ENCODE measurements at places on chromosomes 13 and 19. TPM values are rescaled to one million over a fixed set of nuclear protein-coding genes. Genes with fewer than 3 reads are reported as not detected.

CYP2A6 gene
- total RNA-seq, result 1.9 TPM

LRRC8E gene
- 4.1 TPM for total RNA-seq

LILRB5 gene
- total RNA-seq, result 6.5 TPM

KLK4 gene
- total RNA-seq, result not detected

DNA sequence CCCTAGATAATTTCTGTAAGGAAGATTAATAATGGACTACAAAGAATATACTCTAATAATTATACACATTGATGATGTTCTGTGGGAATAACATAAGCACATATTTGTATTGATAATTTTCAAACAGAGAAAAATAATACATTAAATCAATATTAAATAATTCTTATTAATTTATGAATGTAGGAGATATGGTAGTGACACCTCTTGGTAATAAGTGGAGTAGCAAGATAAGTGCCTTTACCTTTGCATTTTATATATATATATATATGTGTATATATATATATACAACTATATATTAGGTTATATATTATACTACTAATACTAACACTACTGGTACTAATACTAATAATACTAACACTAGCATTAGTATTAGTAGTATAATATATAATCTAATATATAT, 905.8 kb downstream of the SLITRK1 start:
- no peak for DNase-seq

GRCh38 chr19:34432797-34433196, 4.6 kb downstream of the UBA2 start:
- peak; percentile 11 for DNase-seq

- no peak for DNase-seq
Measured at GRCh38 chr13:105567951-105568525, 967.4 kb downstream of the EFNB2 start.

- DNase-seq, result no peak
Measured at GRCh38 chr13:99066219-99066618, 88.4 kb upstream of the DOCK9 start.

- no peak for DNase-seq
Measured at GRCh38 chr13:76132532-76132931, 496.4 kb downstream of the LMO7 start.

GRCh38 chr19:45152504-45153338, 8.1 kb downstream of the NKPD1 start:
- peak; percentile 60 for DNase-seq

DNA sequence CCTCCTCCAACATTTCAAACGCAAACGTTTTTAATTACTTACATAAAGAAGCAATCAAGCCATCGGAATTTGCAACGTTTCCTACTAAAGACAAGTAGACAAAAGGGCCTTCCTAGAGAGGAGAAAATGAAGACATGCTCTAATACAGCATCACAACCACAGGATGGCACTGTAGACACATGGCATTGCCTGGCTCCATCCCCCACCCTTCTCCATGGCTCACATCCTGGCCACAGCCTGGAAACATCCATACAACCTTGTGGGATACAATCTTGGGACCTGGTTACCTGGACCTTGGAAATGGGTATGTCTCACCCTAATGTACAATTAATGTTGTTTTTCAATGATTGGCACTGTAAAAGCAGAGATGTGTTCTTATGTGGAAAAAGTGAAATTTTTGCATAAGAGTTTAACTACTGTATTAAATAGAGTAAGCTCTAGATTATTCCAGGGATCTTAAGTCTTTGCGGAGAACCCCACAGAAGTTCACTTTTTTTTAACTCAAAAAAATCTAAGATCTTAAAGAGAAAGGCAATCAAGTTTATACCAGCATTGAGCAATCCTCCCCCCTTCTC, 21.5 kb downstream of the EBPL start:
- peak; percentile 34 for DNase-seq

Measured in mucosa of gallbladder (tissue), 1 donor.